ENCODE measurements at places on chromosomes 7 and 10.

GRCh38 chr10:17365402-17365801, 89.0 kb downstream of the ST8SIA6 start:
- no peak for DNase-seq

GRCh38 chr10:112232670-112233069, 49.1 kb upstream of the GPAM start:
- DNase-seq, result no peak

DNA sequence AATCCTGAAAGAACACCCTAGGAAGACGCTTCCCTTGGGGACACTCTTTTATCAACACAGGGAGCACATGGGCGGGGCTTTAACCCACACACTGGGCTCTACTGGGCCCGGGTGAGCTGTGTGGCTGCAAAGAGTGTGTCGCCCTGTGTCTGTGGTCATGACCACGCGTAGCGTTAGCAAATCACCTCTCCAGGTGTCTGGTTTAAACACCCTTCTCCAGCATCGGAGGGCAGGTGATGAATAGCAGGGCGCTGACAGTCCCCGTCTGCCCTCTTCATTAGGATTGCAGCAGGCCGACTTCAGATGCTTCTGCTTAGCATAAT, 127.7 kb downstream of the ADARB2 start:
- DNase-seq, result no peak

DNA sequence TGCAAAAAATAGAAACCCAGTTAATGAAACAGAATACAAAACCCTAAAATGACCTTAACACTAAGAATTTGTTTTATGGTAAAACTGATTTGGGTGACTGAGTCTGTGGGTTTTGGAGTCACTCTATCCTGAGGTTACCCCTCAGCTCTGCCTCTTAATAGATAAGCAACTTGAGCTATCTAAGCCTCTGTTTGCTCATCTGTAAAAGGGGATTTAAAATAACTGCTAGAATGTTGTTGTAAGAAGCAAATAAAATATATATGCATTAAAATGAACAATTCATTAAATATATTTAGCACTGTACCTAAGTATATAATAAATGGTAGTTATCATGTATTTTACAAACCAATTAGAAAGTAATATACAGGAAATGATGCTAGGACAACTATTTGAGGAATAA, 115.4 kb downstream of the CABCOCO1 start:
- DNase-seq, result no peak

GRCh38 chr10:126895214-126895781, 9.9 kb upstream of the DOCK1 start:
- DNase-seq, result no peak

DNA sequence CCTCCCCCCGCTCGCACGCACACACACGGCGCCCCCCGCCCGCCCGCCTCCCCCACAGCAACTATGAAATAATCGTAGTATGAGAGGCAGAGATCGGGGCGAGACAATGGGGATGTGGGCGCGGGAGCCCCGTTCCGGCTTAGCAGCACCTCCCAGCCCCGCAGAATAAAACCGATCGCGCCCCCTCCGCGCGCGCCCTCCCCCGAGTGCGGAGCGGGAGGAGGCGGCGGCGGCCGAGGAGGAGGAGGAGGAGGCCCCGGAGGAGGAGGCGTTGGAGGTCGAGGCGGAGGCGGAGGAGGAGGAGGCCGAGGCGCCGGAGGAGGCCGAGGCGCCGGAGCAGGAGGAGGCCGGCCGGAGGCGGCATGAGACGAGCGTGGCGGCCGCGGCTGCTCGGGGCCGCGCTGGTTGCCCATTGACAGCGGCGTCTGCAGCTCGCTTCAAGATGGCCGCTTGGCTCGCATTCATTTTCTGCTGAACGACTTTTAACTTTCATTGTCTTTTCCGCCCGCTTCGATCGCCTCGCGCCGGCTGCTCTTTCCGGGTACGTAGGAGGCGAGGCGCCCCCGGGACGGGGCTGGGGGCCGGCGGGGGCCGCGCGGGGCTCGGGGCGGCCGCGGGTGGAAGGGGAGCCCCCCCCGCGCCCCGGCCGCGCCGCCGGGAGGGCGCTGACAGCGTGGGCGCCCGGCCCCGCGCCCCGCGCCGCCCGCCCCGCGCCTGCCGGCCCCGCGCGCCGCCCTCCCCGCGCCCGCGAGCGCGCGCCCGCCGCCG, 441 bp downstream of the BMI1 start:
- DNase-seq, result no peak

DNA sequence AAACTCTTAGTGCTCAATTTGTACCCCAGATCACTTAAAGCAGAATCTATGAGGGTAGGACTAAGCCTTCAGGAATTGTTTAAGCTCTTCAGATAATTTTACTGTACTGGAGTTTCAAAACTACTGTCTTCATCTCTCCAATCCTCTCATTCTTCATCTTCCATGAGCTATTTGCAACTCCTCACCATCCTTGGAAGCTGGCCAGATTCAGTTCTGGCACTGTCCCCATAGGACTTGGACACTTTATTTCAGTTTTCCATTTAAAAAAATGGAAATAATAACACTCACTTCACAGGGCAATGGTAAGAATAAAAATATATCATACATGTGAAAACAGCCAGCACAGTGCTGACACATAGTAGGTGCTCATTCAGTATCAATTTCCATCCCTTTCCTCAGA, 74.6 kb downstream of the PPP1R17 start:
- no peak for DNase-seq

GRCh38 chr10:90939648-90940047, 18.8 kb upstream of the ANKRD1 start:
- DNase-seq, result no peak

GRCh38 chr10:132313305-132313704, 5.6 kb upstream of the STK32C start:
- DNase-seq, result no peak

DNA sequence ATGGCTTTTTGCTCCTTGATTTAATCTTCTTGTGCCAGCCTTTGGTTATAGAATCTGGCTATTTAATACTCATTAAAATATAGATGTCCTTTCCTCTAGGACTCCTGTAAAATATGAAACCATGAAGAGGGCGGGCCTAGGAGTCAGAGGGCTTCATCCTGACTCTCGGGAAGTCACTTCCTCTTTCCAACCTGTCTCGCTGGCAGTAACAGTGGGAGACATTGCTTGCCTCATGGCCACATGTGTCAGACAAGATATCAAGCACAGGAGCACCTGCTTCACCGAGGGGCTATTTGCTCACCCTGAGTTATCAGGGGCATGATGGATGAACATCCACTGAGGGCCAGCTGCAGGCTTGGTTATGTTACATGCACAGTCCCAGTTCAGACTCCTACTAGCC, 31.0 kb downstream of the SLIT1 start:
- DNase-seq, result no peak

- DNase-seq, result no peak
These were observed 27.7 kb upstream of the ZNF746 start for GRCh38 chr7:149525280-149525679.

GRCh38 chr7:106692450-106693051, 31.6 kb upstream of the CCDC71L start:
- no peak for DNase-seq

GRCh38 chr10:98885378-98885777, 350.3 kb downstream of the HPSE2 start:
- no peak for DNase-seq

DNA sequence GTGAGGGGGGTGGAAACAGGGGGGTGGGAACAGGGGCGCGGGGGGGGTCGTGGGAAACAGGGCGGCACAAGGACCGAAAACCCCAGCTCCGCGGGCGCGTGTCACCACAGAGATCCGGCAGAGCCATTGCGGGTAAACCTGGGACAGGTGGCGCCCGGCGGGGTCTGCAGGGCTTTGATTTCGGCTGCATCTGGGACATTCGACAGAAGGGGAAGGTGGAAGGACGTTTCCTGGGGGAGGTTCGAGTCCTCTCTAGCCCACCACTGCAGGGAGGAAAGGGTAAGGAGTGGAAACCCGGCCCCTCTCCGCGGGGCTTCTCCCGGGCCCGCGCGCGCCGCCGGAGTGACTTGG, 7.5 kb downstream of the NKX2-3 start:
- DNase-seq, result no peak

DNA sequence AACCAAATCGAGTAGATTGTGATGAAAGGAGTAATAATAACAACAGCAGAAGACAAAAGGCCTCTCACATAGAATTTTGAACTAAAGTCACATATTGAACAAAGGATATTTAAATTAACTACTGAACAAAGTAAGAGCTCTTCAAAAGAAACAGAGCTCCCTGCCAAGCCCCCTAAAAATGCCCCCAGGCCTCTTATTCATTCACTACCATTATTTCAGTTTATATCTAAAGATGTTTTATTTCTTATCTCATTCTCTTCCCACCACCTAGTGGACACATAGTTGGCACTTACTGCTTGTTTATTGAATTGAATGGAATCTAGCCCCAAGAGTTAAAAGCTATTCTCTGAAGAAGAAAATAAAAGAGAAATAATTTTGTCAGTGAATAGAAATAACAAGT, 37.4 kb downstream of the VCL start:
- DNase-seq, result no peak

GRCh38 chr10:80324086-80324485, 32.5 kb downstream of the DYDC1 start:
- no peak for DNase-seq

- peak; percentile 32 for DNase-seq
These were observed 87.9 kb downstream of the DPY19L1 start for GRCh38 chr7:34949361-34949760.

GRCh38 chr7:100852048-100852872, at the start of gene SLC12A9:
SLC12A9 (plus strand) TSS chr7:100852713; CDS start chr7:100854198, 1,485 bp downstream.
- DNase-seq, result peak; percentile 57

- no peak for DNase-seq
These were observed 3.5 kb downstream of the DENND11 start for GRCh38 chr7:141698247-141699015.

DNA sequence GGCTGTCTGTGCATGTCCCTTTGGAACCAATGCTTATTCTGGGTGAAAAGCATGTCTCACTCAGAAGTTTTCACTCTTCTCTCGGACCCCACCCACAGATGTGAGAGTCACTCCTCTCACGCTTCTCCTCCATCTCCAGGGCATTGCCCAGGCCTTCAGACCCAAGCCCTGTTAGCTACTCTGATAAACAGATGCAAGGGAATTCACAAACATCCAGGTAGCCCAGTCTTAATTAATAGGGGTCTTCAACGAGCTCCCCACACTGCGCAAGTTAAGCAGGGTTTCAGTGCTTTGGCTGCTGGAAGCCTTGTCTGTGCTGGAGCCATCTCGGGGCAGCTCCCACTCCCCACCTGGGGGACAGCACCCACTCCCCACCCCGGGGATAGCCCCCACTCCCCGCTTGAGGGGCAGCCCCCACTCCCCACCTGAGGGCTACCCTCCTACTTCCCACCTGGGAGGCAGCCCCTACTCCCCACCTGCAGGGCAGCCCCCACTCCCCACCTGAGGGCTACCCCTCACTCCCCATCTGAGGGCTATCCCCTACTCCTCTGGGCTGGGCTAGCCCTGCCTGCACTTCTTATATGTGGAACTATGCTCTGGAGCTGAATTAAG, 8.7 kb downstream of the PKD1L1 start:
- no peak for DNase-seq

DNA sequence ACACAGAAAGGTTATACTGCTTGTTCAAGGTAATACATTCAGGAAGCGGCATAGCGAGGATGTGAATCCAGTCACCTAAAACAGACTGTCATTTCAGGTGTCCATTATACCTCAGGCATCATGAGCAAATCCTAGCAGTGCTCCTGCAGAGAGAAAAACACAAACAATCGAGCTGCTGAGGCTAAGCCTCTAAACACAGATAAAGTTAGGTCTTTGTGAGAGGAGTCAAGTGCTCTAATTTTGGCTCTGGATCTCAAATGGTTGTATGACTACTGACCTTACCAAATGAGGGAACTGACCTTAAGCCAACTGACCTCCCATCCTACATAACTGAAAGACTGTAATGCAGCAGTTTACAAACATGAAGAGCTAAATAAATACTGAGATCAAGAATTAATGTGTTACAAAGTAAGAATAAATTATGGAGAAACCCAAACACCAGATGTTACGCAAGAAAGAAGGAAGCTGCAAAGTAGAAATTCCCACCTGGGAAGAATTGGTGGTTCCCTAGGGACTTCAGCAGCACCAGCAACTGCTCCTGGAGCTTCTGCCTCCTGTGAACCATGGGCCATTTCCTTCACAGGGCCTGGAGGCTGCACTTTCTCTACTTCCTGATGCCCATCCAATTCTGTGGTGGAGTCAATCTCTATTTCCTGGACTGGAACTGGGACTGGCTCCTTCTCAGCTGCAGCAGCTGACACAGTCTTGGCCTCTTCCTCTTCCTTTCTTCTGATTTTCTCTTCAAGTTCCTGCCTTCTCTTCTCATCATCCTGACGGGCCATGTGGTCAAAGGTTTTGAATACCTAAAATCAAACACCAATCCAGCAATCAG, 5.8 kb downstream of the NUDCD3 start:
- no peak for DNase-seq

GRCh38 chr10:42986633-42987032, 90.2 kb upstream of the RET start:
- no peak for DNase-seq

DNA sequence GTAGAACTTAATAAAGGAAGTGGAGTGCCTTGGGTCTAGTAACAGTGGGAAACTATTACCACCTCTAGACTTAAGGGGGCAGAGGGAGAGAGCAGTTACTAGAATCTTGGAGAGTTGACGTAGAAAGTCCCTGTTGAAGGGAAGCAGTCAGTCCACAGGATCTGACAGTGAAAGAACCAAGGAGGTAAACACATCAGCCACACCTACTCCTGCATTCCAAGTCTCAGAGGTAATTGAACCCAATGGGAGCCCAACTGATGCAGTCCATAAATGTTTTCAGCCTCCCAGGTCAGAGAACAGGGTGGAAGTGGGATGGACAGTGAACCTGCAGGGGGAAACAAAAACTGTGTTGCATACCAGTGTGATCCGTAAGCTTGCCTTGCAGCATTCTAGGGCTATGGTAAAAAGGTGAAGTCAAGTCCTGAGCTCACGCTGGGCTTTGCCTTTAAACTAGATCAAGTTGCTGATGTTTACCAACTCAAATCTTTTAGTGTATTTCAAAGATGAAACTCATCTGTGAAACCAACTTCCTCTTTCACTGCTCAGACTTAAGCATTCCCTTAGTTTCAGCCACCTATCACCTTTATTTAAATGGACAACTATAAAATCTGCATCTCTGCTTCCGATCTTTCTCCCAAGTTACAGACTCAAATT, 57.2 kb downstream of the SLC16A12 start:
- DNase-seq, result no peak

GRCh38 chr10:111999205-111999914, 184.2 kb downstream of the GPAM start:
- DNase-seq, result no peak

DNA sequence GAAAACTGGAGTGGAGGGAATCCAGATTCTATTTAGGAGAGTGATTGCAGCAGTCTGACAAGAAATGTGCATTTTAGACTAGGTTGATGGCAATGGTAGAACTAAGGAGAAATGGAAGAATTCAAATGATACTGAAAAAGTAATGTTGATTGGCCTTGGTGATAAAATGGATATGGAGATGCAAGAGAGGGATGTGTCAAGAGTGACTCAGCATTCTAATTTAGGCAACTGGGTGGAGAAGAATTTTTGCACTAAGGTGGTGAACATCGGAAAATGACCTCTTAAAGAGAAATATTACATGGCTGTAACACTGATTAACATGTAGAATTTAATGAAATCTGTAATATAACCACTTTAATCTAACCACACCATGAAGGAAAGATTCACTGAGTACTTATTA, 806.5 kb downstream of the PHTF2 start:
- no peak for DNase-seq

All from GM04503 (cell line).